ENCODE measurements at places on chromosomes 3 and 15.

- no peak for DNase-seq
These were observed 44.5 kb upstream of the BOC start for GRCh38 chr3:113166719-113167492.

DNA sequence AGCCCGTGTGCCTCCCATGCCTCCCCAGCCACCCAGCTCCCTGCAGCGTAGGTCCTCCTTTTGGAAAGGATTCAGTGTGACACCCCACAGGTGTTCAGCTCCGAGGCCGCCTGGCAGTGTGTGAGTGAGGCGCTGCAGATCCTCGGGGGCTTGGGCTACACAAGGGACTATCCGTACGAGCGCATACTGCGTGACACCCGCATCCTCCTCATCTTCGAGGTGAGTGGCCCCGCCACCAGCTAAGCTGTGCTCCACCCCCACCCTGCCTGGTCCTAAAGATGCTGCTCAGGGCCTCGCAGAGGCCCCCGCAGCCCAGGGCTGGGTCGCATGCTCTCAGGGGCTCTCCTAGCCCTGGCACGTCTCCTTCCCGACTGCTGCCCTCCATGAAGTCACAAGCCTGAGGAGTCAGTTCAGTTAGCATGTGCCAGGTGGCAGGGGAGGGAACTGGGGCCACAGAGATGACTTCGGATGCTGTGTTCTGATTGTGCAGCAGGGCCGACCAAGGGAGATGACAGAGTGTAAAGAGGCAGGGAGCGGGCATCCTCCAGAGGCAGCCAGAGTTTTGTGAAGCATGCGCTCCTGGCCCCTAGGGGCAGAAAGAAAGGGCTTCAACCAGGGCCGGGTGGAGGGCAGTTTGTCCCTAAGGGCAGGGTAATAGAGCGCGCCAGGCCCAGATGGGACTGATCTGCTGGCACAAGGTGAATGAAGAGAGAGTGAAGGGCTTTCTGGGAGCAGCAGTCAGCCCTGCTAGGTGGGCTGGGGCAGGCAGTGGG, 26.8 kb downstream of the ACAD9 start:
- DNase-seq: no peak

GRCh38 chr15:40290918-40291574, 8.2 kb upstream of the ANKRD63 start:
- no peak for DNase-seq

GRCh38 chr15:29670998-29671981, 151.0 kb downstream of the TJP1 start:
- DNase-seq: no peak

GRCh38 chr15:71052356-71052755, 62.9 kb upstream of the THSD4 start:
- no peak for DNase-seq

- DNase-seq: no peak
These were observed 47.4 kb upstream of the CRTC3 start for GRCh38 chr15:90482124-90483011.

- no peak for DNase-seq
These were observed 56.9 kb downstream of the CTDSPL start for GRCh38 chr3:37918627-37919026.

DNA sequence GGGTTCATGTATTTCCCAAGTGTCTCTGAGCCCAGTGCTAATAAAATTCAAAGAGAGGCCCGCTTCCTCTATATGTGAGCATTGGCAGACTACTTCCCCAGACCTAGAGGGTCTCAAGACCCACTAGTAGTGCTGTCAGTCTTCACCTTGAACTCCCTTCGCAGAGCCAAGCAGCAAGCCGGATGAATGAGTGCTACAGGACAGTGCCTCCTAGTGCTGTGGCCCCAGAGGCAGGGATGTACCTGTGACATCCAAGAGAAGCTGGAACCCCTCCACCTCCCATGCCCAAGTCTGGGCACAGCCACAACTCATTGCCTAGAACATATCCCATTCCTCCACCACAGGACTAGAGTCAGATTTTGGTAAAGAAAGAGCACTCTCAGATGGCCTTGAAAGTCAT, 37.2 kb upstream of the MASP1 start:
- DNase-seq: no peak

GRCh38 chr15:59028387-59028955, 41.0 kb downstream of the RNF111 start:
- DNase-seq: no peak

GRCh38 chr3:29609328-29609811, 328.5 kb downstream of the RBMS3 start:
- DNase-seq: no peak

DNA sequence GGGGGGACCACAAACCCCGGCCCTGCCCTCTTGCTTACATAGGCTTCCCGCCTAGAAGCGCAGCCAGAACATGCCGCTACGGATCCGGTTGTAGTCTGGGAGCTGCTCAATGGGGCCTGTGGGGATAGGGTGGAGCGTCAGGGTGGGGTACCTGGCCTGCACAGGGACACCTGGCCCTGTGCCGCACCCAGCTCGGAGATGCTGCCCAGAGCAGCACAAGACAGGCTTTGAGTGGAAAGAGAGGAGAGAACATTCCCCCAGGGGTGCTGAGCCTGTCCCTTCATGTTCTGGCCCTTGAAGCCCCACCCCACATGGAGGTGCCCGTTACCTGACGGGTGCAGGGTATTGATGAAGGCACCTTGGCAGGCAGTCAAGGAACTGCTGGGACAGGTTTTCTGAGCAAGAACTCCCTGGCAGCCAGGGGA, 4.0 kb upstream of the COL7A1 start:
- no peak for DNase-seq

DNA sequence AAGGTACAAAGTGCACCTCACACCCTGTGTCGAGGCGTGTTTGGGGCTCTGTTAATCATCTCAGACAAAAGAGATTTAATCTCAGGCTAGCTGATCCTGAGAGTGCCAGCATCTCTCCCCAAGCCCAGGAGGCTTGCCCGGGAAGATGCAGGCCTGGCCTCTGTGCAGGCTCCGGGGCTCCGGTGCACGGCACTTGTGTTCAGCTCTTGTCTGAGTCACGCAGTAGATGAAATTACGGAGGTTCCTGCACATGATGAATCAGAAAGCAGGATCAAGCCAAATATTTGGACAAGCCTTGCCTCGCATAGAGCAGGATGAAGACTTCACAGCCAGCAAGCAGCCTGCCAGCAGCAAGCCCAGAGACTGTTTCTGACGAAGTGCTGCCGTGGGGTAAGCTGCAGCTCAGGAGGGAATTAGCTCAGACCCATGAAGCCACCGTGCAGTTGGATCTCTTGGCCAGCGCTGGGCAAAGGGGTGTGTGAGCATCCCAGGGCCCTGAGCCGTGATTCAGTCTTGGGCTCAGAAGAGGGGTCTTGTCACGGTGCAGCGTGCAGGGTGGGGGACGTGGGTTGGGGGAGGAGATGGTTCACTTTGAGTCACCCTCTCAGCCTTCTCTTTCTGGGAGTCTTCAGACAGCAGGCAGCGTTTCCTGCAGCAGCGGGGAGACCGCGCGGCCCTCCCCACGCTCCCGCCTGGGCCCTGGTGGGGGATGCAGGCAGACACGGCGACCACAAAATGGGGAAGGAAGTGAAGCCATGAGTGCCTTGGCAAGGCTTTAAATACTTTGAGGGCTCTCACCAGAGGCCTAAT, 89.2 kb upstream of the MEF2A start:
- no peak for DNase-seq

DNA sequence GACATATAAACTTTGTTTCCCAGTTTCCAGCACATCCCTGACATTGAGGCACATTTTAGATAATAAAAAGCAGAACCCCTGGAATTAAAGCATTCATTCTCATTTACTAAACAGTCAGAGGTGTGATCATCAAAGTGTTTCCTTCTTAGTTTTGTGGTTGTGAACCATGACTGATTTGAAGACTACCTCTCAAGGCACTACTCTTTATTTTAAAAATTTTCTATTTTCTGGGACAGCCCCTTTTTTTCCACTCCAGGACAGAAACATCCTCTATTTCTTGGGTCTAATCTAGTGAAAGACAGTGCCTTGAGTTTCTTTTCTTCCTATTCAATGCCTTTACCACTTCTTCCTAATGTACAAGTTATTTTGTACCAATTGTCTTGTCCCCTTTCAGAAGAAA, 5.2 kb downstream of the SST start:
- no peak for DNase-seq

GRCh38 chr3:175422744-175423143, 563.6 kb downstream of the NAALADL2 start:
- no peak for DNase-seq
